NCI-H345 (cell line): ENCODE measurements at places on chromosomes 12 and 14.
A peak's percentile ranks its signal among the peaks of the same experiment; 100 is the strongest.

DNA sequence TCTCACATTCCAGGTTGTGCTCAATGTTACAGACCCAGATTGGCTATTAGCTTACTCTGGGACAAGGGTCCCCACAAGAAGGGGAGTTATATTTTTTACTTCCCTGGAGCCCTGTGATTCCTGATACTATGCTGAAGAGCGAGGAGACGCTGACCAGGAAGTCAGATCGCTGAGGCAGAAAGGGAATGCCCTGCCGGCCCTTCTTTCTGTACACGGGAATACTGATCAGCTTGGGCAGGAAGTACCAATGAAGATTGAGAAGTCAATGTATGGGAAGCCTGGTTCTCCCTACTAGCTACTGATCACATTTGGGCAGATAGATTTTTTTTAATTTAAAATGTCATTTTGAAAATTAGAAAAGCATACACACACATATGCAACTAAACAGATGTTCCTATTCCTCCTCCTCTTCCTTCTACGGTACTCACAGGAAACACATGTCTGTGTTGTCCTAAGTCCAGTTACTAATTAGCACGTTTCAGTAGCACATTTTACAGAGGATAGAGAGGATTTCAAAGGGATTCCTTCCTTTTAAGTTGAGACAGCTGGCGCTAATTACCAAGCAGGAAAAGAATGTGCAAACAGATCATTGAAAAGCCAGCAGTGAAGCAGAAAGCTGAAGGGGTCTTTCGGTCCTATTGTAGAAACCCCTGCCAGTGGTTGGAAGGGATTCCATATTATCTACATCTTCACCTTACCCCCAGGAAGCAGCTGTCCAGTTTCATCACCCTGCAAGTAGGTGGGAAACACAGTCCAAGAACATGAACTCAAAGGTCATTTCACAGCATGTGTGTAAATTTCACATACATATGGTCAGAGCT is 292.4 kb downstream of the DUSP6 start:
- no peak for DNase-seq

DNA sequence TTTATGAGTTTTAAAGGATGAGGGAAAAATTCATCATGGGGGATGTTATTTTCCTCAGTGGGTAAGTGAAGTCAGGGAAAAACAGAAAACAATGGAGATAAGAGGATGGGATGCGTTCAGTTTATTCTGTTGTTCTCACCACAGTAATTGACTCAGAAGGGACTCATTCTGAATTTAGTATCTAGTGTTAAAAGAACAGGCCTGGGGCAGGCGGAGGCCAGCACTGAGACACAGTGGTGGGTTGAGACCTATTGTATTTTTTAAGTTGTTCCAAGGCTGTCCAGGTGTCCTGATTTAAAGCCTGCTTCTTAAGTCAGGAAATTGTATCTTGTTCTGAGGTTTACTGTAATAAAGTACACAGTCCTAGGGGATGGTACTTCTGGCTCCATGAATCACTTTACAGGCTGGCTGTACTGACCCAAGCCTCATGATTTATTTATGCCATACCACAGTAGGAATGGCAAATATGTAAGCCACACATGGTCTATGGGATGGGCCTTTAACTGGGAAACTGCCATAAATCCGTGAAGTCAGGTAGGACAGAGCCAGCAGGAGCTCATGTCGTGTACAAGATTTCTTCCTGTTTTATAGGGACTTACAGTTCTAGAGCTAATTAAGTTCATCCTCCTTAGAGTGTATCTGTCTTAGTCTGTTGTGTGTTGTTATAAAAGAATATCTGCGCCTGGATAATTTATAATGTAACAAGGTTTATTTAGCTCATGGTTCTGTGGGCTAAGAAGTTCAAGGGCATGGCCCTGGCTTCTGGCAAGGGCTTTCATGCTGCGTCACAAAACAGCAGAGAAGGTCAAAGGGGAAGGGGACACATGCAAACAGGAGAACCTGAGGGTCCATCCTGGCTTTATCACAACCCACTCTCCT is 244.1 kb downstream of the FBXL14 start:
- no peak for DNase-seq

DNA sequence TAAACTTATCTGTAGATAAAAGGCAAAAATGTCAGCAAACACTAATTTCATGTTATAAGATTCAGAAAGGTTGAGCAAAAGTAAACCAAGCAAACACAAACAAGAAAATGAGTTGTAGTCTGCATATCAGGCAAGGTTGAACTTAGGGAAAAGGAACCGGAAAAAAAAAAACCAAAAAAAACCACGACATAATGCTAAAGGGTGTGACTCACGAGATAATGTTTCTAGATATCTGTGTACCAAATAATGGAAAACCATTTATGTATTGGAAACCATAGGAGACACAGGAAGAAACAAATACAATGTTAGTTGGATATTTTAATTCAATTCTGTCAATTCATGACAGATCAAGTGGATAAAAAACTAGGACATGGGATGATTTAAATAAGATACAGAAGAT is 60.5 kb downstream of the GPATCH2L start:
- no peak for DNase-seq

- no peak for DNase-seq
Measured at GRCh38 chr12:117552971-117553370, 191.5 kb upstream of the NOS1 start.

DNA sequence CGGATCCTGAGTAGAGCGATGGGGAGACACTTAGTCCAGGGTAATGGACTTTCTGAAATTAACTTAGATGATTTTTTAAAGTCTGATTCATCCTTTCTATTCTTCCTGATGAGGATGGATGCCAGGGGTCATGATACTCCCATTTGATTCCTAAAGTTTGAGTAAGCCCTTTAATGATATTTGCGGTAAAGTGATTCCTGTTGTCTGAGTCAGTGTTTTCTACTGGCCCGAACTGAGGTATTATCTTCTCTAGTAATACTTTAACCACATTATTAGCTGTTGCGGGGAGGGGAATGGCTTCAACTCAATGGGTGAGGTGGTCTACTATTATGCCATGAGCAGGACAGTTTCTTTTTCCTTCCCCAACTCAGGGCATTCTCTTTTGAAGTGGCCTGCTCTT is 111.6 kb downstream of the RIN3 start:
- DNase-seq: no peak

DNA sequence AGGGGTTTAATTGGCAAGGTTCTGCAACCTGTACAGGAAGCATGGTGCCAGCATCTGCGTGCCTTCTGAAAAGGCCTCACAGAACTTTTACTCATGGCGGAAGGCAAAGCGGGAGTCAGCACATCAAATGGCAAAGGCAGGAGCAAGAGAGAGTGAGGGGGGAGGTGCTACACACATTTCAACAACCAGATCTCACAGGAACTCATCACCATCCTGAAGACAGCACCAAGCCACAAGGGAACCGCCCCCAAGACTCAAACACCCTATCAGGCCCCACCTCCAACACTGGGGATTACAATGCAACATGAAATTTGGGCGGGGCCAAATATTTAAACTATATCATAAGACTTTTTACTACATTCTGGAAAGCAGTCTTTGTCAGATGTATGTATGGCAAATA is 38.0 kb upstream of the FKBP4 start:
- no peak for DNase-seq

- DNase-seq: peak; percentile 70
Measured at GRCh38 chr14:63045612-63046320, 508 bp upstream of the KCNH5 start.

DNA sequence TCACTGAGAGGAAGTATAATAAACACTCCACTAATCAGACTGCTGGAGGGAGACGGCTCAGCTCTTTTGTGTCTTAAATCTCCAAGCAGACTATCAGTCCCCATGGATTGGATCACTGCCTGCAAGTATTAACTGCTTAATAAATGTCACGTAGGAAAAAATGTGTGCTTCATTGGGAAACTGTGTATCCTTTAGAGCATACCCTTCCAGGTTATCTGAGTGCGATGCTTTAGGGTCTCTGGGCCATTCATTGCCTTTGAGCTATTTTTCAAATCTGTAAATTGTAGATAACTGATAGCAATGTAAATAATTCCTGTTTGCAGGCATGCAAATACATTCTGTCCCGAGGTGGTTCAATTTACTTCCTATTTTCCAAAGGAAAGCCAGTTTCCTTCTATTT is 45.0 kb upstream of the VASH1 start:
- no peak for DNase-seq
